Fibroblast of villous mesenchyme (primary cell): ENCODE measurements at places on chromosomes 2 and 18. TPM values are rescaled to one million over a fixed set of nuclear protein-coding genes. Genes with fewer than 3 reads are reported as not detected.

- no peak for DNase-seq
Measured at GRCh38 chr2:47295131-47295980, 107.6 kb upstream of the MSH2 start.

DNA sequence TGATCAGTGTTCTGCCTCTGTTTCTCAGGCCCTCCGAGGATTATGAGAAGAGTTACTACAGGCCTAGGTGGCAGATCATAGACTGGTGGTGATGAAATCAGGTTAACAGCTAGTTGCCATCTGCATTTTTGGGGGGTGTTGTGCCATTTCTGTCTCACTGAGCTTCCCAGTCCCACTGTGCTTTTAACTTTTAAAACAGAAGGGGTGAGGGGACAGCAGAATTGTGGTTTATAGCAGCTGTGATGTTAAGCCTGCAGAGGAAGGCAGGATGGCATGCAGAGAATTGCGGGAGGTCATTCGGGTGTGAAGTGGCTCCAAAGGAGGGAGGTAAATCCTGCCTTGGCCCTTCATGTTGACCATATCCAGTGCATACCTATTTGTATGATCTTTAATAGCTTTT is 5.0 kb downstream of the CAB39 start:
- peak; percentile 11 for DNase-seq

- DNase-seq = no peak
Measured at GRCh38 chr2:108916796-108917421, 72.1 kb downstream of the EDAR start.

DNA sequence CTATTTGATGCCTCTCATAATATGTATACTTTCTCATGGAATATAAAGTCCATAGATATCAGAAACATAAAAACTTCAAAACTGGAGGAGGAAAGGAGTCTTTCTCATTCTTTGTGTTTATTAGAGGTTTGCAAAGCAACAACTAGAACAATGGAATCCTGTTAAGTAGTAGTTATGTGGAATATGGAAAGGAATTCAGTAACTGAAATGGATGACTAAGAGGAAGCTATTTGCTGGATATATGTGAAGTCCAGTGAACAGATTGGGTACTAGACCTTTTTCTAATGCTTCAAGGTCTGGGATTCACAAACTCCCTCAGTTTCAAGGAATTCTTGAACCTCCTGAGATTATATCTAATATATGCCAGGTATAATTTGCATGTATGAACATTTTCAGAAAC is 353.6 kb upstream of the FANCL start:
- DNase-seq = no peak

DNA sequence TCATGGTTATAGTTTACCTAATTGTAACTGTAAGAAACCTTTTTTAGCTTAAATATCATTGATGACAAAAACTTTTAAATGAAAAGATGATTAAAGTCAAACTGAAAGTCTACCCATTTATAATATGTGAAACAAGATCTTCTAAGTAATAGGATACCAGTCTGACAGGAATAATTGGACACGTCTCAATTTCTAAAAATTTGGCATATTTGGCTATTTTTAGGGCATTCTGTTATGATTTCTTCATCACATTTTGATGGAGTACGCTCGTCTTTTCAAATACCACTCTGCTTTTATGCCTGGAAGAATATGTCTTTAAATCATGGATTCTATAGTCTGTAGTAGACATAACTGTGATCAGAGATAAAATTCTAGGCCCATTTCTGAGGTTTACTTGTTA is 1.3 kb downstream of the R3HDM1 start:
- DNase-seq = no peak

DNA sequence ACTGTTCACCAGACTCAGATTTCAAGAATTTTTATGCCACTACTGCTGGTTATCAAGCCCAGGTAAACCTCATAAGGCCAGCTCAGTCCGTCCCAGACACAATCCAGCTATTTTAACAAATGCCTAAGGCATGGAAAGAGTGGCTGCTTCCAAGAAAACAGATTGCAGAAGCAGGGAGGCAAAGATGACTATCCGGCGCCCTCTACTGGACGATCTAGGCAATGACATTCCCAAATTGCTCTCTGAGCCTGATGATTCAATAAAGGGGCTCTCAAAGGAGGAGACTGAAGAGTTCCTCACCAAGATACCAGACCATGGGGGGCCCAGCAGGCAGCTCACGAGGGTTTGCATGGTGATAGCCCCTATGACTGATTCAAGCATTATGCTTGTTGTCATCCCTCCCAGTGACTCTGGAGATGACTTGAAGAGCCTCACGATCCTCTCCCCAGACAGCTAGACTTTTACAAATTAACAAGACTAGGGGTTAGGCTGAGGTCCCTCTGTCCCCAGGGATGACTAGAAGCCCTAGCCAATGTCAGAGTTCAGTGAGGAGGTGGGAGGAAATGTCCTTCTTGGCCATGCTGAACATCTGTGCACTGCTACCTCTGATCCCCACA is 25.0 kb downstream of the SERPINB8 start:
- peak; percentile 56 for DNase-seq

DNA sequence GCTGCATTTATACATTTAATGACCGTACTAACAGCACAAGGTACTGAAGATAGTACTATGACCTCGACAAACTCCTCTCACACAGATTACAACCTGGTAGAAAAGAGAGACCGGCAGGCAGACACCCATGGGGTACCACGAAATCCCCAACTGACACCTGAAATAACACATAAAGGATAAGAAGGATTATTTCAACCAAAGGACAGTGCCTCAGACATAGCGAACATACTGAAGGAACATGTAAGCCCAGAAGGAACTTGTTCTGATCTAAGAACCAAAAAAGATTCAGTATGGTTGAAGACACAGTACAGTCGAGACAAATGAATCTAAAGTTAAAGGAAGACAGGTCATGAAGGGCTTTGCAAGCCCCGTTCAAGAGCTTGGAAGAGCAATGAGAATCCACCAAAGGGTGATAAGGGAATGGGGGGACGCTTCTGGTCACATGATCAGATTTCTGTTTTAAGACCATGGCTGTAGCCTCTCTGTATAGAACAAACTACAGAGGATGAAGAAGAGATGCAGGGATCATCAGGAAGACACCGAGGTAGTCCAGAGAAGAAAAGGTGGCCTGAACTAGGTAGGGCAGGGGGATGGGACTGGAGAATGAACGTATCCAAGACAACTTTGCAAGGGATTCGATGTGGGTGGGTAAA is 902 bp downstream of the MCFD2 start:
- peak; percentile 24 for DNase-seq

GRCh38 chr2:99554238-99554637 is 64.4 kb upstream of the REV1 start:
- no peak for DNase-seq

DNA sequence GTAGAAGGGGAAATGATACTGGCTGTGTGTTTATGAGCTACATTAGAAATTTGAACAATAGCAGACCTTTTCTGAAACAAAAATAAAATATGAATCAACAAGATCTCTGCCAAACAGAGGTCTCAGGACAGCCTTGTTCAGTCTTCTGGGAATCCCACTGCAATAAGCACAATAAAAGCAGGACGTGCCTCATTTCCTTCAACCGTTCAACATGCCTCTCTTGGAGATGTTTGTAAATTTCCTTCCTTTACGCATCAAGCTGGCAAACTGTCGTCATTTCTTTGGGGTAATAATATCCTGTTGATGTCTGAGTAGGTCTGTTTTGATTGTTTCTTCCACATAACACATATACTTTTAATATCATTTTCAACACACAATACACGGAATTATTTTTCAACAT is 77.2 kb downstream of the TCF4 start:
- DNase-seq = peak; percentile 93

GRCh38 chr2:17171446-17172049 is 346.7 kb downstream of the RAD51AP2 start:
- peak; percentile 60 for DNase-seq

GRCh38 chr2:216491793-216492596 is 6.6 kb upstream of the RPL37A start:
- no peak for DNase-seq

DNA sequence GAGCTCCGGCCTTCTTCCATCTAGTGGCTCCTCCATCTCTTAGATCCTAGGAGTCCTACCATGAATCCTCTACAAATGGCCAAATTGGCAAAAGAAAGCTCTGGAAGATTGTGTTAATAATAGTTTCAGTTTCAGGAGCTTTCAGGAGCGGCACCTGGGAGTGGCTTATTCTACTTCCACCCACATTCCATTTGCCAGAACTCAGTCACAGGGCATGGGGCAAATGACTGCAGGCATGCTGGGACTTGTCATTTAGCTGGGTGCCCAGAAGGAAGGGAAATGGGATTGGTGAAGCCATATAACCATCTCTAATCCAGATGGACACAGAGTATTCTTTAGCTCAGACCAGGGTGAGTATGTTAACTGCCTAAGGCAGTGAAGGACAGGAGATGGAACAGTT is 3.6 kb upstream of the LRATD1 start:
- DNase-seq = no peak

- DNase-seq = no peak
Measured at GRCh38 chr2:157891643-157892041, 15.5 kb upstream of the ACVR1 start.

GRCh38 chr2:241120440-241120839 is 18.4 kb upstream of the MTERF4 start:
- DNase-seq = no peak

- DNase-seq = no peak
Measured at GRCh38 chr18:63368611-63369010, 1.6 kb upstream of the KDSR start.

- peak; percentile 28 for DNase-seq
Measured at GRCh38 chr2:197179744-197180498, 130.7 kb downstream of the ANKRD44 start.

DNA sequence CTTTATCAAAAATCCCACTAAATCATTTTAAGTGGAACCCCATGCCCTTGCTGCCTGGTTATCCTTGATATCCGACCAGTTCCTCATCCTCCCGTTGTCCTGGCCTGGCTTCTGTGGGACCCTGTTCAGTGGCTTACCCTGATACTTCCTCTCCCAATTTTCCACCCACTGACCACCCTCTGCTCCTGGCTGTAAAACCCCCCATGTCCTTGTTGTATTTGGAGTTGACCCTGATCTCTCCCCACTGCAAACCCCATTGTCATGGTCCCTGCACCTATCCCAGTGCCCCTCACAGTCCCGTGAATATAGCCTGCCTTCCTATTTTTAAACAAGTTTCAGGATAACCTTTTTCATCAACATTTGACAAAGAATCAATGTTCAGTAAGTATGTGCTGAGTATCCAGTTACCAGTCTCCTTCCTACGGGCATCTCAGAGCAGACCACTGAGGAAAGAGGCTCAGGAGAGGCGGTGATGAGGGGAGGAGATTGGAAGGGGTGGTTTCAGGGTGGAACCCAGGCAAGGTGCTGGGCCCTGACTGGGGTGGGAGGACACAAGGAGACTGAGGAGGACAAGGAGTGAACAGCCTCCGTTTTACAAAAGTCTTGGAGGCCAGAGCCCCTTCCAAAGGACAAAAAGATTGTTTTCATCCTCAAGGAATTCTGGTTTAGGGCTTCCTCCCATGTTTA is 131.8 kb downstream of the PXDN start:
- no peak for DNase-seq

GRCh38 chr18:57816208-57816954 is 13.3 kb upstream of the ATP8B1 start:
- no peak for DNase-seq

DNA sequence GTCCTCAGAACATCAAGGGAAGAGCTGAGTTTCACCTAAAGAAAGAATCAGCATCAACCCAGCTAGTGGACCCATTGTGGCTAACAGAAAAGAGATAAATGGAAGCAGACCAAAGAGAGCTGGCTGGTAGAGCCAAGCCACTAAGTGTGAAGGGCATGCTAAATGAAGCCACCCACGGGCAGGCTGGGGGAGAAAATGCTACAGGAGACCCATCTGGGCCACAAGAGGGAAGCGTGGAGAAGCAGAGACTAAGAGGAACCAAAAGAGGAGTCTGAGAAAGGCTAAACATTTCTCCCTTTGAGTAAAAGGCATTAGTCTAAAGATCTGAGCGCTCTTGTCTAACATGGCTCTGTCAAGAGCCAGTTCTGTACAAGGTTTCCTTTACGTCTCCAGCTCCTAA is 15.8 kb downstream of the CWC22 start:
- no peak for DNase-seq

GRCh38 chr2:21404827-21405625 is 281.3 kb downstream of the TDRD15 start:
- DNase-seq = no peak

- DNase-seq = peak; percentile 46
Measured at GRCh38 chr2:100988630-100989417, 13.3 kb upstream of the RPL31 start.

- DNase-seq = peak; percentile 36
Measured at GRCh38 chr2:222693837-222694236, 22.4 kb downstream of the MOGAT1 start.

DNA sequence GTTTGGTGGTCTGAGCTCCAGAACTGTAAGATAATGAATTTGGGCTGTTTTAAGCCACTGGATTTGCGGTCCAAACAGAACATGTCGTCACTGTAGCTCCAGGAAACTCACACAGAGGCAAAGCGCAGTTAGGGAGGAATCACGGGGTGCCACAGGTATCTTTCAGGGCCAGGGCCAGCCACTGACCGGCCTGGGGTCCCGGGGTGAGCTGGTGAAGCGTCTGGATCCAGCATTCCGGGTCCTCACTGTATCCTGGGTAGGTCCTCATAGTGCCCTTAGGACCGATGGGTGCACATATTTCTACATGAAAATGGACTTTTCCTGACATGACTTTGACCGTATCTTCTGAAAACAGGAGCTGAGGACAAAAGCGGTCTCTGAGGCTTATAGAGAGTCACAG is 196.0 kb upstream of the HDAC4 start:
- DNase-seq = no peak

DNA sequence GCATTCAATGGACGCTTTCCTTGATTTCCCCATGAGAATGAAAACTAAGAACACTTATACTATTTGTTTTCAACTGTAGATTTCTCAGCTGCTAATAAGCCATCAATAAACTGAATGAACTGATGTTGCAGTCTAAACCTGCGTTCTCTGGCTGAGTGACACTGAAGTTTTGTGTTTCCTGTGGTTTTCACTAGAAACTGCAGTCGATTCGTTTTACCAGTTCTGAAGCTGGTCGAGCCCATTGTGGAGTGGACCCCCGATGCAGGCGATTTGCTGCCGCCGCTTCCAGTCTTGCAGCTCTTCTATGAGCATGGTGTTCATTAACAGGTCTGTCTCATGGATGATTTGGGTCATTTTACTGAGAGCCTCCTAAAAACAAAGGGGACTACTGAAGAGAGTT is 50.6 kb upstream of the STAT1 start:
- DNase-seq = no peak

Gene SH2D6
- 0.43 TPM in 1 of 2 replicates, not detected in the other for total RNA-seq

Gene LRP2
- total RNA-seq = under 0.01 TPM in 2 replicates

Gene SPP2
- not detected in 2 replicates for total RNA-seq

Gene ACVR1C
- under 0.01 and 0.43 TPM in 2 replicates for total RNA-seq

Gene CHST9
- not detected in 2 replicates for total RNA-seq

Gene VIL1
- under 0.01 TPM in 1 of 2 replicates, not detected in the other for total RNA-seq

Gene PSMG2
- total RNA-seq = 65.7 and 66.9 TPM in 2 replicates

Gene TSPYL6
- not detected in 2 replicates for total RNA-seq

Gene ACOXL
- total RNA-seq = not detected in 2 replicates

Gene RNF144A
- total RNA-seq = 4.3 and 7.7 TPM in 2 replicates

Gene ALPP
- total RNA-seq = not detected in 2 replicates

Gene SLC4A5
- total RNA-seq = under 0.01 and 0.32 TPM in 2 replicates

Gene RPRD1A
- 38.0 and 70.4 TPM in 2 replicates for total RNA-seq

Gene TANC1
- total RNA-seq = 49.9 and 74.7 TPM in 2 replicates

Gene TFCP2L1
- total RNA-seq = not detected in 2 replicates

Gene SPAG16
- total RNA-seq = 38.3 and 56.1 TPM in 2 replicates

Gene TRIP12
- total RNA-seq = 235 and 335 TPM in 2 replicates

Gene REG3A
- not detected in 2 replicates for total RNA-seq

Gene CMPK2
- total RNA-seq = 1.7 and 1.9 TPM in 2 replicates

Gene CHMP1B
- 38.7 and 40.6 TPM in 2 replicates for total RNA-seq

Gene PCBP1
- 32.9 and 45.3 TPM in 2 replicates for total RNA-seq

Gene SATB2
- 13.0 and 15.1 TPM in 2 replicates for total RNA-seq

Gene ALPG
- total RNA-seq = not detected in 2 replicates

Gene RNF125
- total RNA-seq = under 0.01 TPM in 2 replicates

Gene FAM237A
- total RNA-seq = not detected in 2 replicates

Gene FAM124B
- under 0.01 and 0.32 TPM in 2 replicates for total RNA-seq
